HT1080 (cell line): ENCODE measurements at places on chromosomes 1 and 21.
A peak's percentile ranks its signal among the peaks of the same experiment; 100 is the strongest.

GRCh38 chr1:118116401-118116800, 68.6 kb downstream of the SPAG17 start:
- no peak for DNase-seq

GRCh38 chr1:84143796-84144565, at the start of gene PRKACB:
PRKACB (plus strand) TSS chr1:84144271; CDS start chr1:84144362, 91 bp downstream.
- peak; percentile 69 for DNase-seq

GRCh38 chr1:60978421-60979357, 103.7 kb upstream of the NFIA start:
- DNase-seq, result peak; percentile 30

DNA sequence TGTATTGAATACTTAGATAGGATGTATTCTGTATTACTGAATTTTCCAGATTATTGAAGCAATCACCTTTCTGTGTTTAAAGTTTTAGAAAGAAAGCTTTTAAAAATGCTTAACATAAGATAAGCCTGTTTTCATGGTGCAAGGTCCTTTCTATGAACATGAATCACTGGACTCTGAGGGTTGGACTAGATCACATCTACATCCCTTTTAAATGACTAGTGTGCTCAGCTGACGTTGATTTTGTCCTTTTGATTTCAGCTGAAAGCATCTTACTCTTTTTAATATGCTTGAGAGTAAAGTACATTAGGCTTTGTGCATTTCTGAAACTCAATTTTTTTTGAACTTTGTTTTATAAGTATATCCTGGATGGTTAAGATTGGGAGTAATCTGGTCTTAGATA, 16.2 kb downstream of the MIER1 start:
- no peak for DNase-seq

- no peak for DNase-seq
Measured at GRCh38 chr1:89841507-89841906, 20.7 kb downstream of the LRRC8D start.

DNA sequence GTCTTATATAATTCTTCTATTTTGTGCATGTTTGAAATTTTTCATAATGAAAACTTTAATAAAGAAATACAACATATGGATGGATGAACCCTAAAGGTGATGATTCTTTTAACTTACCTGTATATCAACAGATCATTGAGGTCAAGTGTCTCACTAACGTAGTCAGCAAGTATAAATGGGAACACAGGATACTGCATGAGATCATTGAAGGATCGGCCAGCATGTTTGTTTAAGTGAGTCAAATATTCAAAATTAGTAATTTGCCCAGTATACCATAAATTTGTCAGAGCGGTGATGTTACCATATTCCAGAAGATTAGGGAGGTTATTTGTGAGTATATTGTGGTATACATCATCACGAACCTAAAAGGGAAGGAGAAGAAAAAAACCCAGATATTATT, 71.0 kb upstream of the GNG4 start:
- DNase-seq, result peak; percentile 48

DNA sequence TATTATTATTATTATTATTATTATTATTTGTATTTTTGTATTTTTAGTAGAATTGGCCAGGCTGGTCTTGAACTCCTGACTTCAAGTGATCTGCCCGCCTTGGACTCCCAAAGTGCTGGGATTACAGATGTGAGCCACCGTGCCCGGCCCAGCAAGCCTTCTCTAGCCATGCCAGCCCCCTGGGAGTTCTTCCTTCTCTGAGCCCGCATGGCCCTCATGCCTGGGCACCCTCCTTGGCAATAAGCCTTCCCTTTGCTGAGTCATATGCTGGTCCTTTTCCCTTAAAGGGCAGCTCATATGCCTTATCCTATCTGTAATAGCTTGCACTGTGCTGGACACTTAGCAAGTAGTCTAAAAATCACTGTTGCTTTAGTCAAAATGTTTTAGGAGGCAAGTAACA, 8.5 kb upstream of the NBL1 start:
- DNase-seq, result peak; percentile 62

DNA sequence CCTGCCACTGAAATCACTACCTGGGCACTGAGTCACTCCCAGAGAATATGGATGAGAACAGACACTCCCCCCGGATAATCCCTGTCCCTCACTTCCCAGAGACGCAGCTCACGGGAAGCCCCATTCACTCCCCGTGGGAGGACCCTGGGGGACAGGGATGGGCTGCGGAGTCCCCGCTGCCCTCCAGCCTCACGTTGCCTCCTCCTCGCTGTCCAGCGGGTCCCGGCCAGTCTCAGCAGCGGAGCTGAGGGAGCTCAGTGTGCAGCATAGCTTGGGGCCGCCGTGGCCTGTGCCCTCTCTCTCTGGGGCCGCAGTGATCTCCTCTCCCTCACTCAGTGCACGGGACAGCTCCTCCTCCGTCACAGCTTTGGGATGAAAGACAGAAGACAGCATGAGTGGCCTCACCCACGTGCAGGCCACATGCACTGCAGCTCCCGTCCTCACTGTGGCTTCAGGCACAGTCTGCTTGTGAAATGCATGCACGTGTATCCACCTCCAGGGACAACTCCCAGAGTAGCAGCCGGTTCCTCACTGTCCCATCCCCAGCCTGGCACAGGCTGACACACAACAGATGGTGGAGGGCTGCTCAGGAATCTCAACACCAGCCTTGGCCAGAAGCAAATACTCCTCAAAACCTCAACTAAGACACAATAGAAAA, 7.4 kb downstream of the CFAP410 start:
- no peak for DNase-seq

DNA sequence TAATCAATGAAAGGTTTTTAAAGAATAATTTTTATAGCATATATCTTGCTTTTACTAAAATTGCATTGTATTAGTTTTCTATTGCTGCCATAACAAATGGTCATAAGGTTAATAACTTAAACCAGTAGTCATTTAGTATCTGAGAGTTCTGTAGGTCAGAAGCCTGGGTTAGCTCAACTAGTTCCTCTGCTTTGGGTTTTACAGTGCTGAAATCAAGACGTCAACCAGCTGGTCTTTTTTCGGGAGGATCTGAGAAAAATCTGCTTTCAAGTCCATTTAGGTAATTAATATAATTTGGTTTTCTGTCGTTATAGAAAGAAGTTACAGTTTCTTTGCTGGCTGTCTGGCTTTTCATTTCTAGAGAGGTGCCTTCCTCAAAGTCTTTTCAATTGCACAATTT, 577.7 kb downstream of the MRPL39 start:
- DNase-seq, result no peak

DNA sequence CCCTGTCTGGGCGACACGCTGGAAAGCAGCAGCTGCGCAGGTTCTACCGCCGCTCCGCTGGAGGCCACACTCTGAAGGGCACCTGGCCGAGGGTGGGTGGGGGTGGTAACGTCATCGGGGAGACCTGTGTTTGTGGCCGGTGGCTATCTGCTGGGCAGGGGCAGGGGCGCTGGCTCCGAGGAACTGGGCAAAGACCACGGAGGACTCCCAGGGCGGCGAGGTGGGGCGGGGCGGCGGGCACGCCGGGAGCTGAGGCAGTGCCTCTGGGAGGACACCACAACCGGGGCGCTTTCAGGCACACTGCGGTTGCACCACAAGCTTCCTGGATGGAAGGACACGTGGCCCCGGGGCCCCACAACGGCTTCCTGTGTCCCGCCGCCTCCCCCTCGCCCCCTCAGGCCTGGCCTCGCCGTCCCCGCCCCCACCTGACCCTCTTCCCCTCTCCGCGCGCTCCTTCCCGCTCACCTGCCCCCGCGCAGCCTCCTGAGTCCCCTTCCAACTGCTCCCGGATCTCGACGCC, 3.3 kb upstream of the DENND2D start:
- DNase-seq, result no peak

GRCh38 chr1:21042929-21043605, 133.6 kb downstream of the EIF4G3 start:
- peak; percentile 8 for DNase-seq
